Left hindlimb (tissue), 1 donor: ENCODE measurements at places on chromosomes 1 and 21.

- DNase-seq = no peak
These were observed 26.3 kb downstream of the PLPP3 start for GRCh38 chr1:56553046-56553445.

- DNase-seq = no peak
These were observed 26.0 kb downstream of the PTBP2 start for GRCh38 chr1:96747565-96747964.

DNA sequence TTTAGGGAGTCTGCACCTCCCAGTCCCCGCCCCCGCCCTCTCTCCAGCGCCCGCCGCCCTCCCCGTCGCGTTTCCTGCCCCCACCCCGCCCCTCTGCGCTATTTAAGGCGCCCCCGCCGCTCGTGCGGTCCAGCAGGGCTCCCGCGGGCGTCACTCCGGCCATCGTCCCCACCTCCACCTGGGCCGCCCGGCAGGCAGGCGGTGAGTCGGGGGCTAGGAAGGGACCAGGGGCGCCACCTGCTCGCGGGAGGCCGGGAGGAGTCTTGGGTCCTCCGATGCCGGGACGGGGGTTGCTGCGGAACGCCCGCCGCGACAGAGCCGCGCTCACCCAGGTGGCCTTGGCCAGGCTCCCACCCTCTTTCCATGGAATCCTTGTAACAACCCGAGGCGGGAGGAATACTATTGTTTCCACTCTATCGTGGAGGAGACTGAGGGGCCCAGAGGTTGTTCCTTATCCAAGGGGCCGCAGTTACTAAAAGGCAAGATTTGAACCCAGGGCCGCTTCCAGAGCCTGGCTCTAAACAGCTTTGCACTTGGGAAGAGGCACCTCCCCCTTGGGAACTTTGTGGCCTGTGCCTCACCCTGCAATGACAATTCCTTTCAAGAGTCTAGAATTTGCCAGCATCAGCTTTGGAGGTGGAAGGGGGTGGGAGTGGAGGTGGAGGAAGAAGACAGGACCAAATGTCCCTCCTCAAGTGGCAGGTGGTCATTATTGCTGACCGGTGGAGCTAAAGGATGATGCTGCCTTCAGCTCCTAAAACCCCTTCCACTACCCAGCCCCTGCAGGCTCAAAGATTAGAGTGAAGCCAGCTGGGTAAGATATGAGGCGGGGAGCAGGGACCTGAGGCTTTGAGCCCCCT is at the start of gene GJA4:
GJA4 (plus strand) TSS at position 132 of the 860 bp plus-strand sequence. CDS start 1,215 bp downstream, outside the sequence.
- DNase-seq = no peak

GRCh38 chr21:26835714-26836265 is 9.4 kb downstream of the ADAMTS1 start:
- DNase-seq = no peak

GRCh38 chr21:46421756-46422555 is 36.7 kb upstream of the DIP2A start:
- DNase-seq = no peak

DNA sequence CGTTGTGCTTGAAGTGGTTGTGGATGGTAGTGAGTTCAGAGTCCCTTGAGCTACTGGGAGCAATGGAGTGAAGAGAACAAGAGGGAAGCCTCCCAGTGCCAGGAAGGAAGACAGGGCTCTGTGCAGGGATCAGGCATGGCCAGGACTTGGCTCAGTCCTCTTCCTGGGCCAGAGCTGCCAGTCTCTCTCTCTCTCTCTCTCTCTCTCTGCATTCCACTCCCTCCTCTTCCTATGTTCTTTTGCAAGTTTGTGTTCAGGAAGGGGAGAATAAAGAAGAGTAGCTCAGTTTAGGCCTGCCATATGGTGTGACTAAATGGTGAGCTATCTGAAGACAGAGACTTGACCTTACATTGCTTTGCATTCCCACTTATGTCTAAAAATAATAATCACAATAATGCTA is 20.5 kb upstream of the RPTN start:
- DNase-seq = no peak

GRCh38 chr1:162908780-162909179 is 47.8 kb upstream of the CCDC190 start:
- DNase-seq = no peak

GRCh38 chr1:190864013-190864641 is 386.5 kb upstream of the BRINP3 start:
- no peak for DNase-seq

GRCh38 chr1:22452481-22452957 is 868 bp downstream of the ZBTB40 start:
- no peak for DNase-seq

DNA sequence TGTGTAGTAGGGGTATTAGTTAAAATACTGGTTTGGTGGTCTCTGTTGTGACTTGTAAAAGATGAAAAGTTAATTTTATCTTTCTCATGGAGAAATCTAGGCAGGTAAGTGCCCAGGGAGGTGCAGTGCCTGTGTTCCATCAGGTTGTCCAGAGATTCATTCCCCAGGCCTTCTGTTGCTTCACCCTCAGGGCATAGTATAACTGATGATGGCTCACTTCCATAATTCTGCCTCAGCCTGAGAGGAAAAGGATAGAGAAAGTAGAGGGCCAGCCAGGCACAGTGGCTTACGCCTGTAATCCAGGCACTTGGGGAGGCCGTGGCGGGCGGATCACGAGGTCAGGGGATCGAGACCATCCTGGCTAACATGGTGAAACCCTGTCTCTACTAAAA is 153.9 kb downstream of the FMN2 start:
- DNase-seq = no peak

- DNase-seq = no peak
These were observed 226.7 kb downstream of the KCNT2 start for GRCh38 chr1:196381544-196381943.

- DNase-seq = no peak
These were observed 326.0 kb upstream of the RUNX1 start for GRCh38 chr21:35375115-35375514.

- DNase-seq = no peak
These were observed 70.3 kb downstream of the LTN1 start for GRCh38 chr21:28922368-28922767.

DNA sequence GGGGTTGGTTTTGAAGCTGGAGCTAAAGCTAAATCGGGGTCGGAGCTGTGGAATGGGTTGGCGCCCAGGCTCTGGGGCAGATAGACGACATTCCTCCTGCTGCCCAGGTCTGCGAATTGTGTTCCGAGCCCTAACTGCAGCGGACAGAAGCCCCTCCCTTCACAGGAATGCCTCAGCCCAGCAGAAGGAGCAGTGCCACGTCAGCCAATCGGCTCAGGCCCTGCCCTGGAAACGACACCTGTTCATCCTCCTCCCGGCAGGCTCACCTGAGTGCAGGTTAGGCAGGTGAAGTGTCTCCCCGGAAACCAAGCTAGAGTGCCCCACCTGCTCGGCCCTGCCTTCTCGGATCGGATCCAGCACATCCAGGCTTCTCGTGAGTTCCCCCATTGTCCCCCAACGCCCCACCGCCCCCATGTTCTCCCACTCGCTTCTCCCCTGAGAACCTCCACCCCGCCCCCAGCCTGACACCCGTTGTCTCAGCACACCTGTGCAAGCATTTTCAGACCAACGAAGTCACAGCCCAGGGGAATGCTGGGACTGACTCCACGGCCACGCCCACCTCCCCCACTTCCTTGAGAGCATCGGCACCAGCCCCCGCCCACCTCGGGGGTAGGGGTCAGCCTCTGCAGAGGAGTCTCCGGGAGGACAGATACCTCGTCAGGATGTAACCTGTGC is 775 bp downstream of the TMEM125 start:
- no peak for DNase-seq

DNA sequence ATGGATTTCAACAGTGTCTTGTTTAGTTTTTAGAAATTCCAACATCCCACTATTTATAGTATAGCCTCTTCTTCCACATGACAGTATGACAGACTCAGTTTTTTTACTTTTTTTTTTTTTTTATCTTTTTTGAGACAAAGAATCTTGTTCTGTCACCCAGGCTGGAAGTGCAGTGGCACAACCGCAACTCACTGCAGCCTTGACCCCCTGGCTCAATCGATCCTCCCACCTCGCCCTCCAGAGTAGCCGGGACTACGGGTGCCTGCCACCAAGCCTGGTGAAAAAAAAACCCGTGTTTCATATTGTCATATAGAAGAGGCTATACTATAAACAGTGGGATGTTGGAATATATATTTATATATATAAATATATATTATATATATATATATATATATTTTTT is 1.2 kb upstream of the DR1 start:
- DNase-seq = no peak

DNA sequence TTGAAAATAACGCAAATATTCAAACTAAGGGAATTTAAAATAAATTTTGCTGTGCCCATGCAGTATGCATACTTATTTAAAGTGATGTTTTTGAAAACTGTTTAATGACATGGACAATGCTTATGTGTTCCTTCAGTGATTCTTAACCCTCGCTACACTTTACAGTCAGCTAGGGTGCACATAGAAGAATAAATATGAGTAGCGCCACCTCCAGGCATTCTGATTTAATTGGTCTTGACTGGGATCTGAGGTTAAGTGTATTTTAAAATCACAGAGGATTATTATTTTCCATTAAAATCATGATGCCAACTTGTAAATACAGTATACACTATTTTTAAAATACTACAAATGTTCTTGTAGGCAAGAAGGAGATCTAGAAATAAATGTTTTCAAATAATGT is 373.5 kb upstream of the ADGRL4 start:
- no peak for DNase-seq

DNA sequence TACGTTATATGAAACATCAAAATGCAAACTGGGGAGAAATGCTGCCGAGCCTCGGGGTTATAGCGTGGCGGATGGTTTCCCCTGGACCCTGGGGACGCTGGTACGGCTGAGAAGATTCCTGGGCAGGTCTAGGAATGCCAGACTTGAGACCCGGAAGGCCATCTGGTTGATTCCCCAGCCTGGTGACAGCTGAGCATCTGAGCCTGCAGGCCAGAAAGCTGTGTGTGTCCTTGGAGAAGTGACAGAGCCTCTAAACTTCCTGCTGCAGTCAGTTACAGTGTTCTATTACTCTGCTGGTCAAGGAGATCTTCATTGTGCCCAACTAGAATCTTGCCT is 2.3 kb downstream of the VASH2 start:
- DNase-seq = peak; percentile 59

GRCh38 chr1:180252638-180253536 is 22.8 kb downstream of the LHX4 start:
- no peak for DNase-seq

DNA sequence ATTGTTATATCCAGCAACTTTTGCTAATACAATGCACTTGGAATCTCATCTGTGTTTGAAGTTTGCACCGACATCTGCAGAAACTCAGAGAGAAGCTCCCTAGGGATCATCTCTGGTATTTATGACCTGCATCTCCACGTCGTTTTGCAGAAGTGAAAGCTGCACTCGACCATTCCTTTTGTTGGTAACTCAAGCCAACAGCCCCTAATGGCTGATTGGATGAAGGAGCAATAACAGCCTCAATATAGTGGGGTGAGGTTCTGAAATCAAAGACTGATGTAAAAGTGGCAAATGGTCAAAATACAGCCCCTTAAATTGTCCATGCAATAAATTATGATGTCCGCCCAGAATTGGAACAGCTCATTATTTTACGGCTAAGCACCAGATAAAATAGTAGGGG is 344.2 kb upstream of the KAZN start:
- peak; percentile 45 for DNase-seq

DNA sequence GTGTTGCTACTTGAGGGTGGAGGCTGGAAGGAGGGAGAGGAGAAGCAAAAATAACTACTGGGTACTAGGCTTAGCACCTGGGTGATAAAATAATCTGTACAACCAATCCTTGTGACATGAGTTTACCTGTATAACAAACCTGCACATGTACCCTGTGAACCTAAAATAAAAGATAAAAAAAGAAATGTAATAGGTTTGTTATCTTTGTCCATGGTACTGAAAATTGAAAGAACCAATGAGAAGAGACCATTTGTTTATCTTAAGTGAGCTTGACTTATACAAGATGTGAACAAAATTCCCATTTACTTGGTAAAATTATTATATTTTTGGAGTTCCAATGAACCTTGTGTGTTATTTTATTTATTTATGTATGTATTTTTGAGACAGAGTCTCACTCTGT is 11.1 kb upstream of the USP25 start:
- DNase-seq = no peak

DNA sequence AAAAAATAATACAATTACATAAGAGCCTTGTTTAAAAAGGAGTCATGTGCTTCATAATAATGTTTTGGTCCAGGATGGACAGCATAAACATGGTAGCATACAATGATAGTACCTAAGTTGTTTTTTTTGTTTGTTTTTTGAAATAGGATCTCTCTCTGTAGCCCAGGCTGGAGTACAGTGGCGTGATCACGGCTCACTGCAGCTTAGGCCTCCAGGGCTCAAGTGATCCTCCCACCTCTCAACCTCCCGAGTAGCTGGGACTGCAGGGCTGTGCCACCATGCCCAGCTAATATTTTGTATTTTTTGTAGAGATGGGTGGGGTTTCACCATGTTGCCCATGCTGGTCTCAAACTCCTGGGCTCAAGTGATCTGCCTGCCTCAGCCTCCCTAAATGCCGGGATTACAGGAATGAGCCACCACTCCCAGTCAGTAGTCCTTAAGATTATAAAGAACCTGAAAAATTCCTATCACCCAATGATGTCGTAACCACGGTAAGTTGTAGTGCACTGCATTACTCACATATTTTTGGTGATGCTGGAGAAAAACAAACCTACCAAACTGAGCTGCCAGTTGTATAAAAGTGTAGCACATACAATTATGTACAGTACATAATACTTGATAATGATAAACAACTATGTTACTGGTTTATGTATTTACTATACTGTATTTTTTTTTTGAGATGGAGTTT is 22.4 kb upstream of the RCOR3 start:
- DNase-seq = no peak

GRCh38 chr21:41369105-41369919 is 7.5 kb downstream of the MX2 start:
- peak; percentile 49 for DNase-seq

GRCh38 chr21:14452727-14453241 is 69.8 kb upstream of the HSPA13 start:
- DNase-seq = no peak
